ENCODE measurements at places on chromosomes 11 and 22.

DNA sequence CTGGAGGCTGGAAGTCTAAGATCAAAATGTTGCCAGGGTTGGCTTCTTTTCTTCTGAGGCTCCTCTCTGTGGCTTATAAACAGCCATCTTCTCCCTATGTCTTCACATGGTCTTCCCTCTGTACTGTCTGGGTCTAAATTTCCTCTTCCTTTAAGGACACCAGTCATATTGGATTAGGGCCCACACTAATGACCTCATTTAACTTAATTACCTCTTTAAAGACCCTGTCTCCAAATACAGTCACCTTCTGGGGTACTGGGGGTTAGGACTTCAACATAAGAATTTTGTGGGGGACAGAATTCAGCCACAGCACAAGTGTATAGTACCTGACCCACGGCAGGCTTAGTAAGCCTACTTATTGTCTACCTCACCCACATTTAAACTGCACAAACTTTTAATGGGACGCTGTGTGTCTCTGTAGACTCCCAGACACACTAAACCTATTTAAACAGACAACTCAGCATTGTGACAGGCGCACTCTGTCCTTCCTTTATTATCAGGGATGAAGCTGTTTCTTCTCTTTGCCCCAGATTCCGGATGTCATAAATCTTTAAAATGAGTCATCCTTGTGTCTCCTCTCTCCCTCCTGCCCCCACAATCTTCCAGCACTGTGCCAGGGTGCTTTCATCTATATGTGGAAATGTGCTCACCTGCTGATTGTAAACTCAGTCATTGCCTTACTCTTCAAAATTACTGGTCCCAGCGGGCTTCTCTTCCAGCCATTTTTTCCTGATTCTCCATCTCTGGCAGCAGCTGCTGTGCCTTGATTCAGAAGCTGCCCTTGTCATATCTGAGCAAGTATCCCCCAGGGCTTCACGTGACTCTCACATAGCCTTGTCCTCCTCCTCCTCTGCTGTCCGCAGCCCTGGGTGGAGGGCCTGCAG is 5.4 kb upstream of the MAPK8IP1 start:
- peak; percentile 79 for DNase-seq

- DNase-seq, result no peak
These were observed 841.8 kb upstream of the TENM4 start for GRCh38 chr11:80282643-80283042.

DNA sequence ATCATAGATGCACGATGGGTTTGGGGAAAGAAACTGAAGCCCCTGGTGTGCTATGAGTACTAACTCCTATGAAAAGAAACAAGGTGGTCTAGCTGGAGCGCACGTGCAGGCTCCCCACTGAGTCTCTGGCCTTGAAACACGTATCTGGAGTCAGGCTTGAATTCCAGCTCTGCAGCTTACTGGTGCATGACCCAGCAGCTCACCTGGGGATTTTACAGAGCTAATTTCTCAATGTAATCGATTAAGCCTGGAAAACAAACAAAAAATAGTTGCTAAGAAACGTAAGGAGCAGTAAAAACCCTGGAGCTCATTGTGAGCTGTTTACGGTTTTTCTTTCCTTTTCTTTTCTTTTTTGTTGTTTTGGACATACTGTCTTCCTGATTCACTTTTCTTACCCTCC is 12.3 kb downstream of the KCNJ1 start:
- no peak for DNase-seq

DNA sequence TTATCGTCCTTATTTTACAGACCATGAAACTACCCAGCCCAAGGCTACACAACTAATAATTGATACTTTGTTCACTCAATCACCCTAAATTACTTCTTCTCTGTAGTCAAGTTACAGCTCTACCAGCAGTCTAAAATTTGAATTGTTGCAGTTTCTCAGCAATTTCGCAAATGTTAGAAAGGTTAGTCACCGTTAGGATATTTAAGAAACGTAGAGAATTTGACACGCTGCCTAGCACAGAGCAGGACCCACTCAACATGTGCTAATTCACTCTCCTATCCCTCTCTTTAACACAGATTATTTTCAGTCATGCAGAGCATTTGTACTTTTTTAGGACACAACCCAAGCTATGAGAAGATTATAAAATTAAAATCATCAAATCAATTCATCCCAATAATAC is 771.1 kb upstream of the LUZP2 start:
- no peak for DNase-seq

GRCh38 chr22:44586999-44587736 is 89.1 kb upstream of the RTL6 start:
- no peak for DNase-seq

DNA sequence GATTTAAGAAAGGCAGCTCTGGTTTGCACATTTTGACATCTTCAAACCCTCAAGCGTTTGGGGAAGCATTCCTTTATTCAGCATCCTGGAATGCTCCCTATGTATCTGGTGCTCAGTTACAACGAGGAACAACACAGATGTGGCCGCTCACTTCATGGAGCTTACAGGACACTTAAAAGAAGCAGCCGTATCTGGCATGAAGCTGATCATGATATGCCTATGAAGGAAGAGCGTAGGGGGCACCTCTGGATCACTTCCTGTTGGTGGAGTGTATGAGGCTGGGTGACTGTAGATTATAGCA is 72.3 kb upstream of the TP53I11 start:
- no peak for DNase-seq

GRCh38 chr11:121452609-121453150 is at the start of gene SORL1-AS1:
SORL1-AS1 (minus strand) TSS chr11:121452967.
- DNase-seq, result no peak

DNA sequence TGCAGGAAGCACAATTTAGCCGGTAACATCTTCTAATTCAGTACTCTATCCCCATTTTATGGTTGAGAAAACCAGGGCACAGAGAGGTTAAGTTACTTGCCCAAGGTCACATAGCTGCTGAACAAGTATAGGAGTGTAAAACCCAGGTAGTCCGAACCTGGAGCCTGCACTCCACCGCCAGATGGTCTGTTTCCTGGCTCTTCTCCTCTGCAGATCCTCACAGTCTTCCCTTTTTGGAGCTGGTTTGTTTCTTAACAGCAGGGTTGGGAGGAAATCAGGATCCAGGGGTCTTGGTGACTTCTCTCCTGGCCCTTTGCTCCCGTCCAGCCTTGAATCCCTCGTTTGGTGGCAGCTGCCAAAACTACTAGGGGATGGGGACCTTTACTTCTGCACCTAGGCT is 12.0 kb downstream of the TSPAN18 start:
- DNase-seq, result no peak

DNA sequence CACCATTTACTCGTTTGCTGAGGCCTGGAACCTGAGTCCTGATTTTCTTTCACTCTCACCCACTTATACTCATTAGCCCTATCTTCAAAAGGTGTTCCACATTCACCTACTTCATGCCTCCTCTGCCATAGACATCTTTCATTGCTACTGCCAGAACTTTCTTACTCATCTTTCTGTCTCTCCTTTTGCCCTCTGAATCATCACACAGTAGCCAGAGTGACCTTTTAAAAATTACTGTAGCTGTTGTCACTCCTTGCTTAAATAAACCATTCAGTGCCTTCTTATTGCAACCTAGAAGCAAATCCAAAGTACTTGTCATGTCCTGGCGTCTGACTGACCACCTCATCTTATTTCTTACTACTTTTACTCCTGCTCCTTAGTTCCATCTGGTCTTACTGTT is 38.2 kb downstream of the ATXN10 start:
- DNase-seq, result peak; percentile 14

DNA sequence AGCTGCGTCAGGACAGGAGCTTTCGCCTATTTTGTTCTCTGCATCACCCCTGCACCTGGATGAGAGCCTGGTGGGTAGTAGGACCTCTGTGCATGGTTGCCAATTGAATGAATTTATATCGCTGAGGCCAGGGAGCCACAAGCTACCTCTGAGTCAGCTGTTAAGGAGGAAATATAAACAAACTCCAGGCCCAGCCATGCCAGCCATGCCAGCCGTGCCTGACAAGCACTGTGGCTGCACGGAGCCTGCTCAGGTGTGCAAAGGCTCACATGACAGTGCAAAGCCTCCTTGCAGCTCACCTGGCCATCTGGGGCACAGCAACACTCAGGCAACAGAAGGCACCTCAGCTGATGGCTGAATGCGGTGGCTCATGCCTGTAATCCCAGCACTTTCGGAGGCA is 33.7 kb upstream of the LINC01488 start:
- DNase-seq, result no peak

GRCh38 chr11:121711236-121711635 is 258.5 kb upstream of the SORL1-AS1 start:
- DNase-seq, result no peak

GRCh38 chr11:45518833-45519535 is 146.4 kb downstream of the CHST1 start:
- DNase-seq, result no peak

DNA sequence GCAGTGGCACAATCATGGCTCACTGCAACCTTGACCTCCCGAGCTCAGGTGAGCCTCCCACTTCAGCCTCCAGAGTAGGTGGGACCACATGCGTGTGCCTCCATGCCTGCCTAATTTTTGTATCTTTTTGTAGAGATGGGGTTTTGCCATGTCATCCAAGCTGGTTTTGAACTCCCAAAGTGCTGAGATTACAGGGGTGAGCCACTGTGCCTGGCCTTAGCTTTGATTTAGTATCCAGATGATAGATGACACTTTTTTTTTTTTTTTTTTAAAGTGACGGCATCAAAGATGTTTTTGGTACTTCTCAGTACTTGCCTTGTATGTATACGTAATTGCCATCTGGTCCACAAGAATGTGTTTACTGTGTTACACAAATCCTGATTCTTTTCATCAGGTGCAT is 23.4 kb downstream of the LDHAL6A start:
- no peak for DNase-seq

DNA sequence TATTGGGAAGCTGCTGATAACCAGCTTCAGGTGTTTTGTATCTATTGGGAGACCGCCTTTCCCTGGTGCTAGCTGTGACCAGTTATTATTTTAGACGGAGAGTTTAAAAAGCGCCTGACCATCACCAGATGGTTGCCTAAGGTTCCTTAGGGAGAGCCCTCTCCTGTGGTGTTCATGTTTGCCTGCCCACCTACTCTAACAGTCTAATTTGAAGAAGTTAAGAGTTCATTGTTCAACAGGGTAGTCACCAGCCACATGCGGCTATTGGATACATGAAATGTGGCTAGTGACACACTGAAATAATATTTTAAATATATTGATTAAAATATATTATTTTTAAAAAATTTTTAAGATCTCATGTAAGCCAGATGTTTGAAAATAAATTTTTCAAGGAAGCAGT is 71.3 kb upstream of the SLN start:
- DNase-seq, result no peak

DNA sequence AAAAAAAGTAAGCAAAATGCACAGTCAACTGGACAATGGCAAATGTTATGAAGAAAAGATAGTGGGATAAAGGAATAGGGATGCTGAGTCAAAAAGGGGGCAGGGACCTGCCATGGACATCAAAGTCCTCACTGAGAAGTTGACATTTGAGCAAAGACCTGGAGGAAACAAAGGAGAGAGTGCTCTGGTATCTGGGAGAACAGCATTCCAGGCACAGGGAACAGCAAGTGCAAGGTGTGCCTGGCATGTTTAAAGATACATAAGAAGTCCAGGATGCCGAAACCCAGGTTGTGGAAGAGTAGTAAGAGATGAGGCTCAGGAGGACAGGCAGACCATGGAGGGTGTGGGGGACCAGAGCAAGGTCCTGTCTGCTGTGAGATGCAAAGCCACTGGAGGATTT is 123.3 kb downstream of the RRAS2 start:
- DNase-seq, result no peak

DNA sequence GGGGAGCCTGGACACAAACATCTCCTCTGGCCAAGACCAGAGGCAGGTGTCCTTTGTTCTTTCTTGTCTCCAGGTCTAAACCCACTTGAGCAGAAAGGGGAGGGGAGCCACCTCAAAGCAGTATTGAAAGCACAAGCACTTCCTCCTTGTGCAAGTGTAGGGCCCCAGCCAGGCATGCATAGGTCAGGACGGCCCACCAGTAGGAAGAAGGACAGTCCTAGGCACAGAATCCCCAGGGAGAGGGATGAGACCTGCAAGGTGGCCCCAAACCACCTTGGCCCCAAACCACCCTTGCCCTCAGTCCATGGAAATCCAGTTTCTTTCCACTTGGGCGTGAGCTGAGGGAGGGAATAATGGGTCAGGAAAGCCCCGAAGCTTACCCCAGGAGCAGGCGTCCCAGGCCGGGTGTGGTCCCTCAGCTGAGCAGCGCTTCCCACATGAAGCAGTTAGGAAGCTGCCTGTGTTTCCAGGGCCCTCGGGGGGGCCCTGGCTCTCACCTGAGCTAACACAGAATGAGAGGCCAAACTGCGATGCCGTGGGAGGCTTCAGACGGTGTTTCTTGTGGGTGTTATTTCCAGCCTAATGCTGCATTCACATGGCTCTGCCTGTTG is 20.4 kb upstream of the IGSF9B start:
- no peak for DNase-seq

DNA sequence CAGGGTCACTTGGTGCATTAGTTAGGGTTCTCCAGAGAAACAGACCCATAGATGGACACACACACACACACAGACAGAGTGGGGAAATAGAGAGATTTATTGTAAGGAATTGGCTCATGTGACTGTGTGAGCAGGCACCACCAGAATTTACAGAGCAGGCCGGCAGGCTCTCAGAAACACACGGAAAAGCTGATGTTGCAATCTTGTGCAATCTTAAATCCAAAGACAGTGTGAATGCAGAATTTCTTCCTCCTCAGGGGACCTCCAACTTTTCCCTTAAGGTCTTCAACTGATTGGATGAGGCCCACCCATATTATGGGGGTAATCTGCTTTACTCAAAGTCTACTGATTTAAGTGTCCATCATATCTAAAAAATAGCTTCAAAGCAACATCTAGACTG is 49.8 kb downstream of the APIP start:
- DNase-seq, result no peak

DNA sequence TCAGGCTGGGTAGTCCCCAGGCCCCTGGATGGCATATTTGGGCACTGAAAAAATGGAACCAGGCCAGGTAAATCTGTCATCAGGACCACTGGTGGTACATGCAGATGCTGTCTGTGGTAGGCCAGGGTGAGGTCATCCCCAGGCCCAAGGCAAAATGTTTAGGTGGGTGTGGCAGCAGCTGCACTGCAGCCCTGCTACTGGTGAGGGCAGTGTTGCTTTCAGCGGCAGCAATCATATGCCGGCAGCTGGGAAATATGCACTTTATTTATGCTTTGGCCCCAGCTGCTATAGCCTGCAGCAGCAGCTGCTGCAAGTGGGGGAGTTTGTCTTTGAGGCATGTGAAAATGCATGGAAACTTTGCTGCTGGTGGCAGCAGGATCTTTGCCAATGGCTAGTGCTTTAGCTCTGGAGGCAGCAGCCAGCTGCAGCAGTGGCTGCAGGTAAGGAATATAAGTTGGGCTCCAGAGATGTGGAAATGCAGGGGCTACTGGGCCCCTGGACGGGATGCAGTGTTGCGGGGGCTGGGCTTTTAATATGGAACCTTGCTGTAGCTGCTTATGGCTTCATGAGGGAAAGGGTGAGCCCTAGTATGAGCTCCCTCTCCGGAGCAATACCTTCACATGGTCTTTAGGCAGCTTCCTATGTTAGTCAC is 365.7 kb upstream of the CADM1 start:
- peak; percentile 44 for DNase-seq

GRCh38 chr22:33919391-33920196 is 682 bp downstream of the LARGE1 start:
- DNase-seq, result peak; percentile 23

- no peak for DNase-seq
These were observed 28.4 kb downstream of the SUSD2 start for GRCh38 chr22:24209687-24210086.

All from urothelium cell line (cell line).